ENCODE measurements at places on chromosomes 11 and 22.
A peak's percentile ranks its signal among the peaks of the same experiment; 100 is the strongest.

GRCh38 chr11:94423507-94423906, 22.3 kb upstream of the GPR83 start:
- DNase-seq: no peak

- no peak for DNase-seq
Observed at GRCh38 chr22:30943368-30943767, 25.2 kb downstream of the MORC2 start.

- DNase-seq: no peak
Observed at GRCh38 chr11:88439356-88439755, 101.8 kb upstream of the CTSC start.

- no peak for DNase-seq
Observed at GRCh38 chr11:66008468-66009101, 3.2 kb upstream of the CST6 start.

DNA sequence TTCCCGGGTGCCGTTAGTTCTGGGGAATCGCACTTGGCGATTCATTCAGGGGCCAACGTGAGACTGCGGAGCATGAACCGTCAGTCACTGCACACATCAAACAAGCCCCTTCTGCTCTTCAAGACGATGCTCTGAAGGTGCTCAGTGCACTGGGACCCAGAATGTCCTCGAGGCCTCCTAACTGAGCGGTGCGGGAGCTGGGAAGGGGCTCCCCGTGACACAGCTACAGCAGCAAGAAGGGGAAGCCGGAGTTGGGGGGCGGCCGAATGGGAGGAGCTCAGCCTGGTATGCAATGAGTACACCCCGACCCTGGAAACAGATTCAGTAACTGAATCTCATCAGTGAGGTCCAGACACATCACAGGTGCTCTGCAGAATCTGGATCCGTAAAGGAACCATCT, 150.8 kb downstream of the SHANK2 start:
- no peak for DNase-seq

- DNase-seq: no peak
Observed at GRCh38 chr22:27274770-27275449, 526.6 kb downstream of the MN1 start.

GRCh38 chr22:29269731-29270474, 1.8 kb downstream of the EWSR1 start:
- DNase-seq: no peak

- no peak for DNase-seq
Observed at GRCh38 chr11:116461789-116462188, 311.0 kb downstream of the BUD13 start.

GRCh38 chr11:70575396-70576060, 177.2 kb downstream of the CTTN start:
- no peak for DNase-seq

- no peak for DNase-seq
Observed at GRCh38 chr22:46584081-46584921, 35.9 kb upstream of the GRAMD4 start.

DNA sequence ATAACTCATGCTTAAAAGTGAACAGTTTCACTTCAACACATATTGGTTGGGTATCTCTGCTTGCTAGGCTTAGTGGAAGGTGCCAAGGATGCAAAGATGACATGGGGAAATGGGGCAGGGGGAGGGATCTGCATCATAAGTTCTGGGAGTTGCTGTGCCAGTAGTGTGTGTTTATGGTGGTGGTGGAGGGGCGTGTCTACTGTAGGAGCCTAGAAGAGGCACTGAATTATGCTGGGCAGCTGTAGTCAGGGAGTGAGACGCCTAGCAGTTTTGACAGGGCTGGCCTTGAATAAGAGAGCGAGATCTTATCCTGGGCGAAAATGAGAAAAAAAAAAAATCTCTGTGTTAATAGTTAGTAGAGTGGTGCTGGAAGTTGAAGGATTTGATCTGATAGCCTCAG, 3.0 kb downstream of the ELMOD1 start:
- DNase-seq: no peak

DNA sequence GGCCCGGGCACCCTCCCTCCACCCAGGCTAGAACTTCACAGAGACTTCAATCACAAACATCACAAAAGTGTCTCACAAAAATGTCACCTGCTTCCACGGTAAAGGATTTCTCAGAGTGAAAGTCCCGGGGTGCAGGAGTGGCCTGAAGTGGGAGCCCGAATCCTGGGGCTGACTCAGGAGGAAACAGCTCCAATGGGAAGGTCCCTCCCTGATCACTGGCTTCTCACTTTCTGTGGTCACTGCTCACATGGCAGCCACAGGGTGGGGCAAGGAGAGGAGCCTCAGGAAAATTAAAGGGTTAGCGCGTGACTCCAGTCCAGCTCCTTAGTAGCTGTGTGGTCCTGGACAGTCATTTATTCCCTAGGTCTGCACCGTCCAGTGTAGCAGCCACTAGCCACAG, 564.5 kb upstream of the B3GAT1 start:
- DNase-seq: no peak

DNA sequence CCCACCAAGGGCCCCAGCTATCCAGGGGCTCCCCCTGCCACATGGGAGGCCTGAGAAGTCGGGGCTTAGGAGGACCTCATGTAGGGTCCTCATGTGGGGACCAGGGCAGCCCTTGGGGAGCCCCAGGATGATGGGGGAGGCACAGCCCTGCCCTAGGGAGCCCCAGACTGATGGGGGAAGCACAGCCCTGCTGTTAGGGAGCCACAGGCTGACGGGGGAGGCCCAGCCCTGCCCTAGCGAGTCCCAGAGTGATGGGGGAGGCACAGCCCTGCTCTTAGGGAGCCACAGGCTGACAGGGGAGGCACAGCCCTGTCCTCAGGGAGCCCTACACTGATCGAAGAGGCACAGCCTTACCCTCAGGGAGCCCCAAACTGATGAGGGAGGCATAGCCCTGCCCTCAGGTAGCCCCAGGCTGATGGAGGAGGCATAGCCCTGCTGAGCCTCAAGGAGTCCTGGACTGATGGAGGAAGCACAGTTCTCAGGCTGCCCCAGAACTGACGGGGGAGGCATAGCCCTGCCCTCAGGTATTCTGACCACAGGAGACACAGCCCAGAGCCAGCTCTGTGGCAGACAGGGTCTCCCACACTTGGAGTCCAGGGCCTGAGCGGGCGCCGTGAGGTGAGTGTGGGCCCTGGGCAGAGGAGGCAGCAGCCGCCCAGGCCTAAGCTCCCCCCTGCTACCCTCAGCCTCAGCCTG, 10.8 kb downstream of the PRR33 start:
- DNase-seq: peak; percentile 30

DNA sequence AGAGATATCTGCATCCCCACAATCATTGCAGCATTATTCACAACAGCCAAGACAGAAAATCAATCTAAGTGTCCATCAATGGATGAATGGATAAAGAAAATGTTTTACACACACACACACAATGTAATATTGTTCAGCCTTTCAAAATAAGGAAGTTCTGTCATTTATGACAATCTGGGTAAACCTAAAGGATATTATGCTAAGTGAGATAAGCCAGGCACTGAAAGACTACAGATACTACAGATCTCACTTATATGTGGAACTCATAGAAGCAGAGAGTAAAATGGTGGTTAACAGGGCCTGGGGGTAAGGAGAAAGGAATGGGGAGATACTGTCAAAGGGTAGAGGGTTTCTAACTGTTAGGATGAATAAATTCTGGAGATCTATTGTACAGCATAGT, 36.0 kb upstream of the EED start:
- DNase-seq: no peak

GRCh38 chr11:74116719-74117118, 54.1 kb downstream of the C2CD3 start:
- no peak for DNase-seq

- DNase-seq: peak; percentile 74
Observed at GRCh38 chr11:126284829-126285228, 1.9 kb downstream of the TIRAP start.

- peak; percentile 32 for DNase-seq
Observed at GRCh38 chr22:22745225-22746060, 101.0 kb downstream of the GGTLC2 start.

DNA sequence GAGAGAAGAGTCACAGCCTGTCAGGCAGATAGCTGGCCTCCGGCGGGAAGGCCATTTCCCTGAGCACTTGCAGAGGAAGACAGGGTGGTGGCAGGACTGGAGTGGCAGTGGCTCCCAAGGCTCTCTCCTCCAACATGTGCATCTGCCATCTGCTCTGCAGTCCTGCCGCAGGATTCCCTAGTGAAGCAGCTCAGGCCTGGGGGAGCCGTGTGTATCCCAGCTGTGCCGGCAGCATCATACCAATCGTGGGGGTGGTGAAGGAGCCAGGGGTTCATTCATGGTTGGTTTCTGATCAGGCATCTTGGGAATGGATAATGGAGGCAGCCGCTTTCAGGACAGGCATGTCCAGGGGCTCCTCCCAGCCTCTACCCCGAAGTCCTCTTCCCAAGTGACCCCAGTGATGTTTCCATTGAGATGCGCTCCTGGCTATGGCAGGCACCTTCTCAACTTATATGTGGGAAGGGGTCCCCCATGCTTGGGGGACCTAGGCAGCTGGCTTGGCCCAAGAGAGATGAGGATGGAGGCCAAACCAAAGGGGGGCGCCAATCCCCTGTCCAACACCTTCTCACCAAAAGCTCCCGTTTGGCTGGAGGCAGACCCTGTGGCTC, 6.1 kb downstream of the TAGLN start:
- DNase-seq: no peak

- DNase-seq: no peak
Observed at GRCh38 chr11:90532125-90532524, 309.3 kb upstream of the CHORDC1 start.

GRCh38 chr11:112266410-112266778, 5.7 kb upstream of the PLET1 start:
- no peak for DNase-seq

- DNase-seq: no peak
Observed at GRCh38 chr11:36273110-36273509, 16.1 kb downstream of the COMMD9 start.

- DNase-seq: no peak
Observed at GRCh38 chr11:61298663-61299244, 3.6 kb upstream of the VWCE start.

DNA sequence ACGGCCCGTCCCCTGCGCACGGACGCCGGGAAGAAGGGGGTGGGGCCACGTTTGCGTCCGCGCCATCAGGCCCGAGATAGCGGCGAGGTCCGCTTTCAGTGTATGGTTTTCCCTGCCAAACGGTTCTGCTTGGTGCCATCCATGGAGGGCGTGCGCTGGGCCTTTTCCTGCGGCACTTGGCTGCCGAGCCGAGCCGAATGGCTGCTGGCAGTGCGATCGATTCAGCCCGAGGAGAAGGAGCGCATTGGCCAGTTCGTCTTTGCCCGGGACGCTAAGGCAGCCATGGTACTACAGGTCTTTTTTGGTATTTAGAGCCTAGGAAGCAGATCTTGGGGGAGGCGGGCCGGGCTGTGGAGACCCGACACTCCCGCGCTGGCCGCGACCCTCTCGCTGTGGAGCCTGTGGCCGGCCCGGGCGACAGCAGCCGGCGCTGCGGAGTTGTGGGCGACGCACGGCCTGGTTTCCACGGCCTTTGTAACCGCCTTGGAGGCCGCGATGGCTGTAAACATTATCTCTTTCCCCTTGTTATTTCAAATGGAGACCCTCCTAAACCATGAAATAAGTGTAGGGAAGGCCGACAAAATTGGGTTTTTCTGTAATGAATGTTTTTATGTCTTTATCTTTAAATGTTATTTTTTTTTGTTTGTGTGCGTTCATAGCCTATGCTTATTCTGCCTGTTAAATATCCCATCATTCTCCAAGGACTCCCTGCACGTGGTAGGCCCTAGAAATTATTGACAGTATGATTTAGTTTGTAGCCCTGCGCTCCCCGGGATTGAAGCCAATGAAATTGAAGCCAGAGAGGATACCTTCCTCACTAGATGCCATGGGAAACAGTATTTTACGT, at the start of gene AASDHPPT:
TSS of gene AASDHPPT (plus strand) at position 54 of the 847 bp plus-strand sequence. CDS start at position 103, 49 bp downstream.
- DNase-seq: no peak

DNA sequence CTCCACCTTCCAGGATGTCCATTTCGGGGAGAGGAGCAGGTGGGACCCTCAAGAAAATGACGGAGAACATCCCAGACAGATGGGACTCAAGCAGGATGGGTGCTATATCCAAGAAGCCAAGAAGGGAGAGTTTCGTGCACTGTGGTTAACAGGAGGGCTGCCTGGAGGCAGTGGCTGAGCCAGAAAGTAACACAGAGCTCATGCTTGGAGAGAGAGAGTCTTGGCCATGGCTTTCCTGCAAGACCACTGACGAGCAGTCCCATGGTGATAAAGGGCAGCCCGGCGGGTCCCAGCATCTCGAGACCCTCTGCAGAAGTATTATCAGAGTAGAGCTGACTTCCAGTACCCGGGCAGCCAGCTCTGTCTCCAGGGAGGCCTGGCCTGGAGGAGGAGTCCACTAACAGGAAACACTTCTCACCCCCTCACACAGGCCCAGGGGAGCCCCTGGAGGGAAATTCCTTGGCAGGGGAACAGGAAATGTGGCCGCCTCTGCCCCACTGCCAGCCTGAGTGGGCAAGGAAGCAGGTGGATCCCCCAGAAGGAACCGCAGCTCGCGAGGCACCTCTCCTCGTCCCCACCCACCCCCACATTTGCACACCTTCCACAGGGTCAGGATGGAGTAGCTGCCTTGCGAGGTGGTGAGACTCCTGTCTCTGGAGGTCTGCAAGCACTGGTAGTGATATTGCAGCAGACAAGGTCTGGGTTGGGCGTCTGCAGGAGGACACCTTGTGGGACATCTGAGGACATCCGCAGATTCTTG, 32.2 kb downstream of the CYTH4 start:
- peak; percentile 47 for DNase-seq

GRCh38 chr11:111942829-111943228, 5.7 kb downstream of the DIXDC1 start:
- no peak for DNase-seq

- no peak for DNase-seq
Observed at GRCh38 chr11:104979839-104980238, 11.5 kb upstream of the CASP4 start.

GRCh38 chr11:122696662-122697061, 41.1 kb downstream of the UBASH3B start:
- DNase-seq: peak; percentile 64

GRCh38 chr22:39097098-39098020, at the start of gene APOBEC3H:
Gene APOBEC3H, plus strand, starts transcription at chr22:39097244. Its CDS starts 3,035 bp downstream, at chr22:39100279.
- DNase-seq: peak; percentile 56

GRCh38 chr11:61679296-61679695, 895 bp upstream of the DAGLA start:
- no peak for DNase-seq

- DNase-seq: no peak
Observed at GRCh38 chr11:48099916-48100446, 116.6 kb upstream of the OR4B1 start.

Measured in activated CD4-positive, CD25-positive, alpha-beta regulatory T cell treated with anti-CD3 and anti-CD28 coated beads, Interleukin-2, amount 50 U/mL, for 72 hours (primary cell).